Activated CD4-positive, CD25-positive, alpha-beta regulatory T cell treated with anti-CD3 and anti-CD28 coated beads, Interleukin-2, amount 50 U/mL, for 16 hours (primary cell): ENCODE measurements at places on chromosomes 3 and 15.

DNA sequence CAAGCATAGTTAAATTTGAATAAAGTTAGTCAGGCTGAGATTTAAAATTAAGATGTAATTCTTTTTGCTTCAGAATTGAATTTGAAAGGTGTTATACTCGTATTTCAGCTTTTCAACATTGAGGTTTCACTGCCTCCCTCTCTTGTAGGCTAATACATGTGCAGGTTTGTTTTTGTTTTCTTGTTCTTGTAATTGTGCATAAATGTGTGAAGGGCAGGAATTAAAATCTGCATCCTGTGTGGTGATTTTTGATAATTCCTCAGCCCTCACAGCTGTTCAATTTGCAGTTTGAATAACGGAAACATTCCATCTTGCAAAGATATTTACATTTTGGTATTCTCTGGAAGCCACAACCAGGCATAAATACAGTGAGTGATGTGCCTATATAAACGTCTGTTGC lies 24.9 kb upstream of the PLSCR1 start:
- no peak for DNase-seq

DNA sequence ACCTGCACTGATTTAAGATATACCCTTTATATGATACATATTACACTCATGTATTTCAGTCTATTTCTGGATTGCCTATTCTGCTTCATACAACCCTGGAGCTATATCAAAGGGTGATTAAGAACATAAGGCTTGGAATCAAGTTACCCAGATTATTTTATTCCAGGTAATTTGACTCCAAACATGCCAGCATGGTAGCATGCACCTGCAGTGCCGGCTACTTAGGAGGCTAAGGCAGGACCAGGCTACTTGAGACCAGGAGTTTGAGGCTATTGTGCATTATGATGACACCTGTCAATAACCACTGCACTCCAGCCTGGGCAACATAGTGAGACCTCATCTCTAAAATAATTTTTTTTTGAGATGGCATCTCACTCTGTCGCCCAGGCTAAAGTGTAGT lies 50.4 kb upstream of the NEO1 start:
- DNase-seq = no peak

GRCh38 chr3:168574455-168575158 lies 478.9 kb upstream of the GOLIM4 start:
- DNase-seq = no peak

- no peak for DNase-seq
These were observed 38.8 kb downstream of the SPG21 start for GRCh38 chr15:64950888-64951287.

GRCh38 chr15:88705769-88706165 lies 67.0 kb downstream of the ISG20 start:
- DNase-seq = no peak

- no peak for DNase-seq
These were observed 1.4 kb downstream of the ACVR2B start for GRCh38 chr3:38454884-38455638.

DNA sequence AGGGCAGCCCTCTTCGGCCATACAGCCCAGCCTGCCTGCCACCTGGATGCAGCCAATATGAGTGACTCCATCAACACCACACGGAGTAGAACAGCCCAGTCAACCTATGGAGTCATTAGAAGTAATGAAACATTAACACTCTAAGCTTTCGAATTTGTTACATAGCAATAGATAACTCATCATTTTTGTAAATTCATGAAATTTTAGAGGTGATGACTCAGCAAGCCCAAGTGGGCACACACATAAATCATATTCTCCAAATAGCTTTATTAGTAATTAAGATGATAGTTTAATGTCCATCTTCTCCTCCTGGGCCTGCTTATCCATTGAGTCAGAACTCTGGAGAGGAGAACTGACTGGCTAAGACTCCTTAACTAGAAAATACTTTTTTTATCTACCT lies 335.0 kb upstream of the KCNH8 start:
- DNase-seq = no peak

DNA sequence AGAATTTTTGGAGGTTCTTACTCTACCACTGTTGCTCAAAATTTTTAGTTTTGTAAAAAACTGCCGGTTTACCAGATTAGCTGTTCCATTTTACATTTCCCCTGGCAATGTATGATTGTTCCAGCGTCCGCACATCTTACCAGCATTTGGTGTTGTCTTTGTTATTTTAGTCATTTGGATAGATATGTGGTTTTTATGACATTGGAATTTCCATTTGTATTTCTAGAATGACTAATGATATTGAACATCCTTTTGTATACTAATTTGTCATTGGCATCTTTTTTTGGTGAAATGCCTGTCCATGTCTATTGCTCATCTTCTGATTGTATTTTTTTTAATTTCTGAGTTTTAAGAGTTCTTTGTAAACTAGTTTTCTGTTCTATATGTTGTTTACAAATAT lies 28.5 kb downstream of the LRRC28 start:
- no peak for DNase-seq
